ENCODE measurements at places on chromosomes 4 and X.

GRCh38 chrX:3940000-3940610, 226.7 kb upstream of the PRKX start:
- peak; percentile 45 for DNase-seq

GRCh38 chr4:95268819-95269565, 279.8 kb downstream of the UNC5C start:
- no peak for DNase-seq

DNA sequence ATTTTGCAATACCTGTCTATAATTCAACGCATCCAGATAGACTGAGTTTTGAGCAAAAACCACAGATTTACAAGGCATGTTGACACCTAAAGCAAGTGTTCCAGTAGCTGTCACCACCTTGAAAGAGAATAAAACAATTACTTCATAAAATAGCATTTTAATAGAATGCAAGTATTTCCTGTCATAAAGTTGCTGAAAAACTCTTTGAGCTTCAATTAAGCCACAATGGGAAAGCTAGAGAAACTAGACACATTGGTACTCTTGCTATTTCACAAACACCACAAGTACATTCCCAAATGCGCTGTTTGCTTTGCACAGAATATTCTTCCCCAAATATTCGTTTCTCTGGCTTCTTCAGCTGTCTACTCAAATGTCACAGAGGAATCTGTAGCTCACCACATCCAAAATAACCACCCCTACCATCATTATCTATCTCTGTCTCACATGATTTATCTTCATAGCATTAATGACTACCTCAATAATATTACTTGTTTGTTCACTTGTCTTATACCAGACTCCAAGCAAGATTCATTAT, 70.3 kb downstream of the DDX60 start:
- DNase-seq = no peak

- DNase-seq = no peak
These were observed 34.7 kb downstream of the MSL3 start for GRCh38 chrX:11792461-11793421.

DNA sequence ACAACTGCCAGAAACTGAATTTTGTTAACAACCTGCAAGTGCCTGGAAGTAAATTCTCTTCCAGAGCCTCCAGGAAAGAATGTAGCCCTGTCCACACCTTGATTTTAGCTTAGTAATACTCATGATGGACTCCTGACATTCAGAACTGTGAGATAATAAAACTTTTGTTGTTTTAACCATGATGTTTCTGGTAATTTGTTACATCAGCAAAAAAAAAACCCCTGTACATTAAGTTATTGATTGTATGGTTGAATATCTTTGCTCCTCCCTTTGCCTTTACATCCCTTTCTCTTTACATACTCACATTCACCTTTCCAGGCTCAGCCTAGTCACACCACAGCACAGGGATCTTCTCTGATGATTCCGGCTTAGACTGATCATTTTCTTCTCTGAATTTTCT, 881.8 kb upstream of the GRID2 start:
- DNase-seq = no peak

DNA sequence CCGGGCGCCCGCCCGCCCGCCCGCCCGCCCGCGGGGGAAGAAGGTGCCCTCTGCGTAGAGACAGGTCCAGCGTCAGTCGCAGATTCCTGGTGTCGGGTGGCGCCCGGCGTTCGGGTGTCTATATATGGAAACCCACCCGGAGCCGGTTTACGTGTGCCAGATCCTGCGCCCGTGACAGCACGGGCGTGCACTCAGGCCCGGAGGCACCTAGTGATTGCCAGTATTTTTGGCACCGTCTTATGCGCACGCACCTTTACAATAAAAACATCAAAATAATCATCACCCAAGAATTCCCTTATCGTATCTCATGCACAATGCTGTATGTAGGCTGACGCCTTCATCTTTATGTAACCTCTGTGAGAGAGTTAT, 519 bp downstream of the SLC25A4 start:
- DNase-seq = no peak

- no peak for DNase-seq
These were observed 16.1 kb downstream of the RNF4 start for GRCh38 chr4:2484993-2485392.
